Nephron progenitor cell (in vitro differentiated cells): ENCODE measurements at places on chromosomes 7 and 10.

GRCh38 chr10:98419469-98420261, 4.7 kb upstream of the PYROXD2 start:
- H3K4me3 ChIP-seq: no peak overlapping the region
- H3K27me3 ChIP-seq: peaks cover 4% of the 10 kb centered on the region
- DNase-seq: no peak
- H3K4me1 ChIP-seq: peaks cover 33% of the 10 kb centered on the region

DNA sequence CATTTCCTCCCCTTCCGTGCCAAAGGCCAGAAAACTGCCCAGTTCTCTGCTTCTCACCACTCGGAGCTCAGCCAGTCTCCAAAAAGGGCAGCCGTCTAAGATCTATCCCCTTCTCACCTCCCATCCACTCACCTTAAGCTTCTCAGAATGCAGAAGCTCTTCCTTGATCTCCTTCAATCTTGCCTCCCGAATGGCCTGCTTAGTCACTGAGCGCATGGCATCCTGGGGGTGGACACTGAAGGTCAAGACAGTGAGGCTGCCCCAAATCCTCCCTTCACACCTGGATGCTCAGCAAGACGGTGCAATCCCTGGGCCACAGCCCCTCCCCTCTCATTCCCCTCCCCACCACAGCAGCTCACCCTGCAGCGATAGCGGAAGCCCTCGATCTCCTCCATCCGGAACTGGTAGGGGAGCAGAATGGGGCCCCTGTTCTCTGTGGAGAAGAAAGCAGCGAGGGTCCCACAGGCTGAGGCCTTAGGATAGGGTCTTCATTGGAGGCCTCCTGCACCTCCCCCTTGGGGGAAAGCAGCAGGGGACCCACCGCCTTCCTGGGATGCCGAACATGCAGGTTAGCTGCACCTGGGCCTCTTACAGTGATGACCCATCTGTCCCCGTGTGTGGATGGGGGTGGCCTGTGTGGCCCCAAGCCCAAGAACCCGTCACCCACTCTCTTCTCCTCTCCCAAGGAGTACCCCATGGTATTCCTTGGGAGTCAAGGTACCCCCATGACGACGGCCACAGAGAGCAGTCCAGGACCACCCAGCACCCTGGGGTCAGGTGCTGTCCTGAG, 4.7 kb downstream of the DDX56 start:
- peaks cover 3% of the 10 kb centered on the region for H3K27me3 ChIP-seq
- peaks cover 67% of the 10 kb centered on the region for H3K36me3 ChIP-seq
- H3K4me1 ChIP-seq: peaks cover 17% of the 10 kb centered on the region
- H3K27ac ChIP-seq: peak overlapping the region; percentile 86

- no peak overlapping the region for H3K4me3 ChIP-seq
- H3K36me3 ChIP-seq: no peaks in the 10 kb centered on the region
- DNase-seq: no peak
- H3K4me1 ChIP-seq: no peaks in the 10 kb centered on the region
These were observed 711.3 kb downstream of the GRM8 start for GRCh38 chr7:126541406-126541805.

DNA sequence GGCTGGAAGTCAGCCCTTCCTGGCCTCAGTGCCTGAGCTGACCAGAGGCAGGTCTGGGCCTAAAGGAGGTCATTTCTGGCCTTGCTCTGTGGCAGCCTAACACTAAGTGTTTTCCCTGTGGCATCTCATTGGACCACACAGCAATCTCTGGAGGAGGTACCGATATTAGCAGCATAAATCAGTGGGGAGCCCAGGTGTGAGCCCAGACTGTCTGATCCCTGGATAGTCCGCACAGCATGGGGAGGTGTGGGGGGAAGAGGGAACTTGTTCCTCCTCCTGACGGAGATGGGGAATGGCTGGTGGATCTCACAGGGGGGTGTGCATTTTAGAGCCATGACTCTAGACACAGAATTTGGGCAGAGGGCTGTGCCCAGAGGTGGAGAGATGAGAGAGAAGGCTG, 11.0 kb upstream of the PPIF start:
- no peak overlapping the region for H3K4me3 ChIP-seq
- no peak for DNase-seq
- peaks cover 25% of the 10 kb centered on the region for H3K4me1 ChIP-seq
- H3K36me3 ChIP-seq: no peaks in the 10 kb centered on the region
- H3K27ac ChIP-seq: peak overlapping the region; percentile 49
- peaks cover 4% of the 10 kb centered on the region for H3K27me3 ChIP-seq

DNA sequence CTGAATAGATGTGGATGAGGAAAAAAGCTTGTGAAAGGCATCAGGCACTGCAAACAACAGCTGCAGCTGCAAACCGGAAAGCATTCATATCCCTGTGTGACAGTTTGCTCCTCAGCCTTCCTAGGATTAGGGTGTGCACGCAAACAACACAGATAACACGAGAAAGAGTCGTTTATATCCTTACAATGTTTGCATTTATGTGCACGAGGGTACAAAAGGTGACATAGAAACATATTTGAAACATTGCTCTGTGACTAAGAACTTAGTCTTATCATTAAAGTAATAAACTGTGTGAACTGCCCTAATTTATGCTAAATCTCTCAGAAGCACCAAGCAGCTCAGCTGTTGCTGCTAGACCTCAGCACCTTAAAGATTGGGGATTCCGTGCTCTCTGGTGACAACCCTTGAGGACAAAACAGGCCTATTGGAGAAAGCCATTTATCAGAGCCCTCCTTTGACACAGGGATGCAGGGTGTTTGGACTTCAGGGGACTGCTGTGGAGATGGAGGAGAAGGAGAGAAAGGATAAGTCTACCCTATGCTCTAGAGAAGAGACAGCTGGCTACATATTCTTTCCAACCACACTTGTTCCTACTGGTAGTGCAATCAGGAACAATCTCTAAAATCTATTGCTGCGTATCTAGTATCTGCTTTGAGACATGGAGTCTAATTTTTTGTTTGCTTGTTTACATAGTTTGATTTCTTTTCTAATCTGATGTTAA, 176.2 kb downstream of the GNAT3 start:
- H3K36me3 ChIP-seq: no peaks in the 10 kb centered on the region
- no peak overlapping the region for H3K4me3 ChIP-seq
- peak overlapping the region; percentile 57 for H3K27ac ChIP-seq
- no peak for DNase-seq
